Stimulated activated CD8-positive, alpha-beta memory T cell treated with anti-CD3 and anti-CD28 coated beads, Interleukin-2, amount 100 ng/mL, for 48 hours (primary cell): ENCODE measurements at places on chromosomes 2 and 18.

DNA sequence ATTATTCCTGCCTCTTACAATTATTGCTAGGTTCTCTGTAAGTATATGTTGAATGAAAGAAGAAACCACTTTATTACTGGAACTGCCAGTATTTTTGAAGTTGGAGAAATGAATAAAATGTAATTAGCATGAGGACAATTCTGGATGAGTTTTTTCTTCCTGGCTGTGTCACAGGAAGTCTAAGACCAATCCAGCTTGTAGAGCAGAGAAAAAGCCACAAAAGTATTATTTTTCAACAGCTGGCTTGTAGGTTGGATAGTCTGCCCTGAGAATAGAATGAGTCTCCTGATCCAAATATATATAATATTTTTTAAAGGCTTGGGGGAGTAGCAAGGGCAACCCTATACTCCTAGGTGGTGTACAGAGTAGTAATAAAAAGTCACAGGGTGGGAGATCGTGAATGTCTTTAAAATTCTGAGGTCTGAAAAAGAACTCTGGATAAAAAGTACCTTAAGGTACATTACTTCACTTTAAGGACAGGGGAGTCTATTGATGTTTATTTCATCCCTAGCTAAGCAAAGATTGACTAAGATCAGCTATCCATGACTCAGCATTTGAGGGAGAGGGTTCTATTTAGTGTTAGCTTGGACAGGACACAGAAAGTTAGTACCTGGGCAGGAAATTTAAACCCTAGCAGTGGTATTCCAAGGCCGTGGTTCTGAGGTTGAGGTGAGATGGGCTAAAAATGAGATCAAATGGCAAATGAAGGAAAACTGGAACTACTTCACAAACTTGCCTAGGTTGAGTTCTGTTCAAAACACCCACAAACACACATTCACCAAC lies 31.7 kb downstream of the SLC40A1 start:
- no peak for DNase-seq

GRCh38 chr2:18301421-18302139 lies 258.9 kb downstream of the RDH14 start:
- no peak for DNase-seq

DNA sequence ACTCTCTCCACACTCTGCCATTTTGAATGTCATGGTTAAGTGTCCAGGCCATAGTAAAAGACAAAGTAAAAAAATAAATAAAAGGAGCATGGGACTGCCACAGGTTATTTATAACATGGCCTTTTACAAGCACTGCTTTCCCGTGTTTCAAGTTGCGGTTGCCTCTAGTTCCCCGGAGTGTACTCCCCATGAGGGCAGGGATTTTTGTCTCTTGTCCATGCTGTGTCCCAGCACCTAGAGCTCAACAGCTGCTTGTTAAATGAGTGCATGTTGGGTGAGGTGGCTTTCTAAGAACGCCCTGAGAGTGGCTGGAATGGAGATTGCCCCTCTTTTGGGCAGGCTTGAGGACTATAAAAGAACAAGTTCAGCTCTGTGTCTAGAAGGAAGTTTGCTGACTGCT lies 8.4 kb downstream of the CAVIN2 start:
- no peak for DNase-seq

DNA sequence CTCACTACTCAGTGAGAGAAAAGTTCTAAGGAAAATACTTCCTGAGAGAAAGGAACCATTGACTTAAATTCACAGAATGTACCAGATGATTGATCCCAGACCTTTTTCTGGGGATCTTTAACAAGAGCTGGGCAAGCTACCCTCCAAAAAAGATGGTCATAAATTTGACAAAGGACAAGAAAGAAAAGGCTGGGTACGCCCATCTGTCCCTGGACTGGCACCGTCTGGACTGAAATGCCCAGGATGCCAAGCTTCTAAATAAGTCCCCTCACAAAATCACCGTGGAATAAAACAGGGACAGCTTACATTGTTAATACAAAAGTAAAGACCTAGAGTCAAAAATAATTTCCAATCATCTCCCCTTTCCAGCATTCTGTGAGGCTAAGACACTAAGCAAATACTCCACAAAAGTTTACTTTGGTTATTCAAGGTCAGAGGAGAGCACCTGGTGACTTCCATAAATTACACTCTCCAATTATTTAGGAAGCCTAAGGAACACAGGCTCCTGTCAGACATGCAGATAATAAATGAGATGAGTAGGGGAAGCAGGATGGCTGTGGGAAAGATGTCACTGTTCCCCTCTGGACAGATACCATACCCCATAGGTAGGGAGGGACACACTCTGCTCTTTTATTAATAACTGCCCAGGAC lies 69.9 kb downstream of the UXS1 start:
- no peak for DNase-seq

GRCh38 chr2:127913808-127914457 lies 28.2 kb upstream of the AMMECR1L start:
- DNase-seq, result no peak

DNA sequence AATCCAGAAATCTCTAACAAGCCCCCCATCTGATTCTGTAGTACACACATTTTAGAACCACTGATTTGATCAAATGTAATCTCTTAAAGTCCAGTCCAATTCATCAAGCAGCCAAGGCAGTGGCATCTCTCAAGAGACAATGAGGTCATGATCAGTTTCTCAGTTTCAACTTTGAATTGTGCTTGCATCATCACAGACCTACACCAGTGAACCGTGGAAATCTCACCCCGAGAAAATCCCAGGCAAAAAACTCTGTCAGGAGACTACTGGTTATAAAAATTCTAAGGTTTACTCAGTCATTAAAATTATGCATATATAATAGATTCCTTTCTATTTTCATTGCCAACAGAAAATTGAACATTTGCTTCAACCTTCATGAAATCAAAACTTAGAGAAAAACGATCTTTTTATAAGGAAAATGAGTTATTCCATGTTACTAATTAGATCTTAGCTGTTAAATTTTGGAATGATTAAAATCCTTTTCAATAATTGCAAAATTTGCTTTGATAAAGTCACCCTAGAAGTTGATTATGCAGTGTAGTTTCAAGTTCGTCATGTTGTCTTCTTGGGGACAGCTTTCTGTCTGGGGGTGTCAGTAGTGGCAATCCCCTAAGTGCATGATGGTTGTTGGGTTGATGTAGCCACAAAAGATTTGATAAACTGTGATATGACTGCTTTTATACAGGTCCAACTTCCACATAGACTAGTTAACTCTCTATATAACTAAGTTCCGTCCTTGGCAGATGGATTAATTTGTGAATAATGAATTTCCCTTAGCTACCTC lies 235.0 kb downstream of the CAMKMT start:
- no peak for DNase-seq

- DNase-seq, result no peak
Observed at GRCh38 chr18:31750273-31750672, 10.4 kb downstream of the SLC25A52 start.

DNA sequence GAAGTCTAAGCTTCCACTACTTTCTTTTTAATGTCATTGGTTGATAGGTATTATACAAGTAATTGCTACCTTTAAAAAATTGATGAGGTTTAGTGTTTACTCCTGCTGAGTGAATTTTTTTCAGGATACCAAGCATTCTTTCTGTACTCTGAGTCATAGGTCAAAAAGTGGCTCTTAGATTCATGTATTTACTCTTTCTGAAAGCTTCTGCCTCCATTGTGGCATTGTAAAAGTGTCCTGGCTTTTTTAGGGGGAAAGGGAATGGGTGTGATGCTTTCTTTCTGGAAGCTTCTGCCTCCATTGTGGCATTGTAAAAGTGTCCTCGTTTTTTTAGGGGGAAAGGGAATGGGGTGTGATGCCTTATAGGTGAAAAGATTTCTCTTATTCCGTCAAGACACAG lies 286.5 kb downstream of the LPIN1 start:
- no peak for DNase-seq

- DNase-seq, result no peak
Observed at GRCh38 chr2:48727560-48727959, 28.0 kb downstream of the LHCGR start.

- DNase-seq, result no peak
Observed at GRCh38 chr2:234374736-234375135, 122.1 kb downstream of the ARL4C start.

- DNase-seq, result no peak
Observed at GRCh38 chr2:125576558-125576957, 1079.4 kb upstream of the GYPC start.

- DNase-seq, result no peak
Observed at GRCh38 chr18:49588971-49589370, 27.1 kb downstream of the LIPG start.

GRCh38 chr18:24019641-24020331 lies 5.2 kb downstream of the TTC39C start:
- DNase-seq, result no peak

DNA sequence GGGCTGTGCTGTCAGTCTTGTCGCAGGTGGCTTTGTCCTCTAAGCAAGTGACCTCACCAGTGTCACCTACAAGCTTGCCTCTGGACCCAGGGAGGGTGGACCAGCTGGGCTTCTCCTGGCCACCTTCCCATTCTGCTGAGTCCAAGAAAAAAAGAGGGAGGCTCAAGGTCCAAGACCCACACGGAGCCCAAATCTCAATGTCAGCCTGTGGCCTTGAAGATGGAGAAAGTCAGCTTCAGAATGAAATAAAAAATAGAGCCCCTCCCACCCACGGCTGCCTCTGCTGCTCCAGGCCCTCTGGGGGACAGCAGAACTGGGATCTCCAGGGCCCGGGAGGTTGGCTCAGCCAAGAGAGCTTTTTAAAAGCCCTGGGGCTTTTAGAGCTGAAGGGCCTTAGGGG lies 145.9 kb downstream of the TNS1 start:
- DNase-seq, result no peak

DNA sequence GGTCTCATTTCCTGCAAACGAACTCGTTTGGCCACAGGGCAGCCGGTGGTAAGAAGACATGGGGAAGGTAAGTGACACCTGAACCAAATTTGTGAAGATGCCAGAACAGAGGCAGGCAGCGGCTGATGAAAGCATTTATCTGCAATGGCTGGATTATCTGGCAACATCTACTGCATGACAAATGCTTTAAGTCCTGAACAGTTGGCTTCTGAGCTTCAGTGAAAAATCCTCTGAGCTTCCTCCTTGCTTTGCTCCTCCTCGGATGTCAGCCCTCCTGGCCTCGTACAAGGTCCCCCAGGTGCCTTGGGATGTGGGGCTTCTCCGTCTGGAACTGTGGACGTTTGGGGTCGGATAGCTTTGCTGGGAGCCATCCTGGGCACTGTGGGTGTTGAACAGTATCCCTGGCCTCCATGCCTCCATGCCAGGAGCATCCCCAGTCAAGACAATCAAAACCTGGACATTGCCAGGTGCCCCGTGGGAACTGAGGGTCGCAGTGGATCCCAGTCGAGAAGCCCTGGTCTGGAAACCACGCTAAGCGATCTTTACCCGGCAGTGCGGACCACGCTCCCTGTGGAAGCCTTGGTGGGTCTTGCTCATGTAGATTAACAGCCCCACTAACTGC lies 49.3 kb downstream of the KCNG2 start:
- no peak for DNase-seq
